ENCODE measurements at places on chromosomes 13 and 19. TPM values are rescaled to one million over a fixed set of nuclear protein-coding genes. Genes with fewer than 3 reads are reported as not detected.

DNA sequence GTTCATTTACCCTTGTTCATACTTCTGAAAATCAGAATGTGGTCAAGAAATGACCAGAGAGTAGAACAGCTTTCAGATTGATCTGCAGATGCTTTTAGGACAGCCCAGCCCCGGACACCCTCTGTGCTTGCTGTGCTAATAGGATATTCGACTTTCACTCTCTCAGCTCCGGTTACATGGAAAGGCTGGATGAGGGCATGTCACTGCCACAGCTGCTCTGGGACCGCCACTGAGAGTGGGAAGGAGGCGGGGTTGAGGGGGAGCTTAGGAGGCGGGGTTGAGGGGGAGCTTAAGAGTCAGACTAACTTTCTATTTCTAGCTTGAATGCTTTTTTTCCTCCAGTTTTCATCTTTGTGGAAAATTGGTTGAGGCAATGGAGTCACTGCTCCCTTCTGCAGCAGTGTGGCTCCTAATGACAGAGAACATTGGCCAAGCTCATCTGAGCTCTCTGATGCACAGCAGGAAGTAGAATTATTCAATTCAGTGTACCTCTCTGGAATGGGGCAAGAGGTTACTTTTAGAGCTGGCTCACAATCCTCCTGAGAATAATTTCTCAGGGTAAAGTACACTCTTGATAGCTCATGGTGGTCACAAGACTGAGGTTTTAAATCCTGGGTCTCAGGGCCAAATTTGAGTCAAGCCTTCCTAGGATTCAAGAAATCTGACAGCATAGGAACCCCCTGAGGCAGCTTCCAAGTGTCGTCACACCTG lies 74.6 kb upstream of the NPAS1 start:
- H3K4me1 ChIP-seq = peaks cover 31% of the 10 kb centered on the region
- no peaks in the 10 kb centered on the region for H3K27me3 ChIP-seq
- no peaks in the 10 kb centered on the region for H3K36me3 ChIP-seq
- H3K27ac ChIP-seq = peak overlapping the region; percentile 94
- H3K4me3 ChIP-seq = no peak overlapping the region

KIR3DL1 gene
- 0.04 TPM for polyA plus RNA-seq

DNA sequence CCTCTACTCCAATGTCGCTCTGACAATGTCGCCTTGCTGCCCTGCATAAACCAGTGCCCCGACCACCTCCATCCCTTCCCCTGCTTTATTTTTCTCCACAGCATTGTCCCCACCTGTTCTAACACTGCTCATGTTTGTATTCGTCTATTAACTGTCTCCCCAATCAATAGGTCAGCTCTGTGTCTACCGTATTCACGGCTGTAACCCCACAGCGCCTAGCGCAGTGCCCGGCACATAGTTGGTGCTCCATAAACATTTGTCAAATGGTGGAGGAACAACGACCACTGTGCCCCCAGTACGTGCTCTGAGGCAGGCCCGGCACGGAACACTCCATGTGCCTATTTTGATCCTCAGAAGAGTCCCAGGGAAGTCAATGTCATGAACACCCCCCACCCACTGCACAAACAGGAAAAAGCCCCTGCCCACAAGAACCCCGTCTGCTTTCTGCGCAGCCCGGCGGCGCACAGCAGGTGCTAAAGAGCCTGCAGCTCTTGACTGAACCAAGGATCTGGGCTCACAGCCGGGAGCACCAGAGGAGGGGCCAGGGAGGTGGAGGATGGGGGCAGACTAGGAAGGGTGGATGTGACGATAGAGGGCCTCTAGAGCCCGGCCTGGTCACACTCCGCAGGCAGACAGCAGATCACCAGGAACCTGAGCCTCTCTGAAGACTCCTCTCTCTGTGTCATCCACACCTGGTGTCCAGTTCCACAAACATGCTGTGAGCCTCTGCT lies 1.8 kb upstream of the CEACAM16 start:
- no peak overlapping the region for H3K27ac ChIP-seq
- peaks cover 35% of the 10 kb centered on the region for H3K4me1 ChIP-seq
- H3K27me3 ChIP-seq = no peaks in the 10 kb centered on the region

DNA sequence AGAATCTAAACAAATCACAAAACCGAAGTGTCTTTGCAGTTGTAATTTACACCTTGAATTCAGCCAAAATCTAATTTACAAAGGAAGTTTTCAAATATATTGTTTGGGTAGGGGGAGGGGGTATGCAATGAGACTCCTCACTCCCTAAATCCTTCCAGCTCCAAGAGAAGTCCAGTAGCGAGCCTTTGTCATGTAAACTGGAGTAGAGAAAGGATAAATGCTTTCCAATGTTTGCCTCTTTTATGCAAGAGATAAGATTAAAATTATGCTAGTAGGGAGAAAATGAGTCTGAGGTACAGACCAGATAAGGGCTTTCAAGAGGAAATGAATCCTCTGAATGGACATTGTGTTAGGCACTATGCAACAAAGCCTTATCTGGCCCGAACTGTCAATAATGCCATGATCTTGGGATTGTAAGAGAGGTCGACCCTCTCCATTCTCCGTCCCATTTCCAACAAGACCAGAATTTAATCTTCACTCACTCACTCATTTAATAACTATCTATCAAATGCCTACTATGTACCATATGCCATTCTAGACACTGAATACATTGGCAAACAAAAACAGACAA lies 199.2 kb downstream of the LACC1 start:
- no peaks in the 10 kb centered on the region for H3K36me3 ChIP-seq
- H3K27me3 ChIP-seq = no peaks in the 10 kb centered on the region
- H3K4me3 ChIP-seq = no peak overlapping the region
- H3K27ac ChIP-seq = no peak overlapping the region

CDX2 gene
- polyA plus RNA-seq = 94.2 TPM

- no peak overlapping the region for H3K27ac ChIP-seq
- H3K36me3 ChIP-seq = no peaks in the 10 kb centered on the region
- H3K4me1 ChIP-seq = peaks cover 3% of the 10 kb centered on the region
Measured at GRCh38 chr19:2021453-2022140, 6.1 kb upstream of the BTBD2 start.

DNA sequence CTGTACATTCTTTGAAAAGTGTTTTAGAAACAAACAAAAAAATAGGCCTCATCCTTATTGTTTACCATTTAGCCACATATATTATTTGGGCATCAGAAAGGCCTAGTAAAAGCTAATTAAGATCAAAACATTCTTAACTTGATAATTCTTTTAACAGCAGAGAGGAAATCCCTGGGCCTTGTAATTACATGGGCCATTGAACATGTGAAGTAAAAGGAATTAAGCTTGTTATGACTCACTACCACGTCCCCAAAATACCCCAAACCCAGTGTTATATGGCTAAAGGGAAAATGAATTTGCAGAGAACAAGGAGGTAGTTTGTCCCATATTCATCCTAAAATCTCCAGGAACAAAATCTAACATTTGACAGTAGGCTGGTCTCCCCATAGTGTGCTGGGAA lies 439.8 kb downstream of the ITGBL1 start:
- no peaks in the 10 kb centered on the region for H3K4me1 ChIP-seq
- H3K27me3 ChIP-seq = no peaks in the 10 kb centered on the region
- no peak overlapping the region for H3K4me3 ChIP-seq
- H3K27ac ChIP-seq = no peak overlapping the region
- no peak for DNase-seq
- H3K36me3 ChIP-seq = no peaks in the 10 kb centered on the region

DNA sequence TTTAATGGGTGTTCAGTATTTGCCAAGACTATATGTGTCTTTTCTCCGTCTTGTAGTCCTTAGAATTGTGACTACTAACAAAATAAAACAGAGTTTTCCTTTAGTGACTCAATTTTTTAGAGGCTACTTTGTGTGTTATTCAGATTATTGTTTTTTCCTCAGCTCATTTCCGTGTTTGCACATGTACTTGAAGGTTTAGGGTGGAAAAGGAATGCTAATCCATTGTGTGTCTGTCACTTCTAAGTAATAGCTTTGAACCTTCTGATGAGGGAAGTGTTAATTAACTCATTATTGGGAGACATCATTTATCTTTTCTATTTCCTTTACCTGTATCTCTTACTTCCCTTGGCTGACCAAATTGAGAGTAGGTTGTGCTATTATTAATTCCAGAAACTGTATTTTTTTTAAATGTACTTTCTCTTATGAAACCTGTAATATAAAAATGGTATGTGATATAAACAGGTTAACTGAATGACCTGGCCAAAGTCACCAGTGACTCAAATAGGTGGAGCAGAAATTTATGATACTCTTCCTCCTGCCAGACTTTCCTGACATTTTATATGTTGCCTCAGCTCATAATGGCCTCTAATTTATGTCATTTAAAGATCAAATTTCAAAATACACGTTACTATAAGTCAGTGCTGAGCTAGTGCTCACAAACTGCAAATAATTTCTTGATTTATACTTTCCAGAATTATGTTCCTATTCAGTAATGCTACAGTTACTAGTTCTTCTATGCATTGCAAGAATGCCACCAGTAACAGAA lies 88.8 kb downstream of the LMO7 start:
- DNase-seq = peak; percentile 90
- no peaks in the 10 kb centered on the region for H3K36me3 ChIP-seq
- H3K4me3 ChIP-seq = no peak overlapping the region

GRCh38 chr19:12843999-12844732 lies 5.9 kb downstream of the MAST1 start:
- no peak for DNase-seq
- H3K36me3 ChIP-seq = no peaks in the 10 kb centered on the region
- no peak overlapping the region for H3K4me3 ChIP-seq

GRCh38 chr19:30355586-30355985 lies 16.6 kb upstream of the ZNF536 start:
- H3K36me3 ChIP-seq = no peaks in the 10 kb centered on the region
- no peaks in the 10 kb centered on the region for H3K27me3 ChIP-seq
- H3K4me1 ChIP-seq = no peaks in the 10 kb centered on the region
- H3K4me3 ChIP-seq = no peak overlapping the region
